ENCODE measurements at places on chromosomes 1 and 21. TPM values are rescaled to one million over a fixed set of nuclear protein-coding genes. Genes with fewer than 3 reads are reported as not detected.

- no peak for DNase-seq
These were observed 264.4 kb upstream of the VAMP3 start for GRCh38 chr1:7506454-7507284.

The CEP104 gene
- total RNA-seq = 47.7 TPM

- no peak for DNase-seq
These were observed 40.6 kb downstream of the KCNC4 start for GRCh38 chr1:110250749-110251148.

- no peak for DNase-seq
These were observed 41.0 kb downstream of the RXRG start for GRCh38 chr1:165403835-165404482.

The NR5A2 gene
- 1.8 TPM for total RNA-seq

- no peak for DNase-seq
These were observed 88.8 kb upstream of the ETS2 start for GRCh38 chr21:38716942-38717341.

The THEMIS2 gene
- total RNA-seq = 3.1 TPM

The GLIS1 gene
- total RNA-seq = not detected

DNA sequence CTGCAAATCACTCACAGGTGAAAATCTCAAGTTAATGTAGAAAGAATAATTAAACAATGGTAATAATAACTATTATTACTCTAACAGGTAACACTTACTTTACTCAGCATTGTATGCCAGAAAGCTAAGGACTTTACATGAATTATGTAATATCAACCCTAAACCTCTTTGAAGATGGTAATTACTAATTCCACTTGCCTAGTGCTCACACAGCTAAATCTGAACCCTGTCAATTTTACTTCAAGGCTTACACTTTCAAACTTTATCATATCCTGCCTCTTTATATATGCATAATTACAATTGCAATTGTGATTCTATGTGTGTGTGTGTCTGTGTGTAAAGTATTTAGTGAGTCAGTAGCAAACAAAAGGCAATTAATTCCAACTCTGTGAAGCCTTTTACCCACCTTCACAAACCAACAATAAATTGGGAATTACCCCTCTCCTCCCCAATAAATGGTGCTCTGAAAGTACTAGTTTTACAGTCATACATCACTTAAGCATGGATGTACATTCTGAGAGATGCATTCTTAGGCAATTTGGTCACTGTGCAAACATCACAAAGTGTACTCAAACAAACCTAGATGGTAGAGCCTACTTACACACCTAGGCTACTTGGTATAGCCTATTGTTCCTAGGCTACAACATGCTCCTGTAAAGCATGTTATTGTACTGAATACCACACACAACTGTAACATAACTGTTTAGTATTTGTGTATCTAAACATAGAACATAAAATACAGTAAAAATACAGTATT, 5.9 kb downstream of the ZNF644 start:
- DNase-seq = peak; percentile 91

GRCh38 chr1:232459087-232459486, 170.8 kb downstream of the SIPA1L2 start:
- DNase-seq = no peak

- DNase-seq = no peak
These were observed 89.6 kb downstream of the RERE start for GRCh38 chr1:8727809-8728213.

The GABPB2 gene
- total RNA-seq = 6.6 TPM

GRCh38 chr1:27391511-27392095, 819 bp upstream of the GPR3 start:
- DNase-seq = no peak

The CFAP141 gene
- not detected for total RNA-seq

The CD52 gene
- total RNA-seq = 1.2 TPM

- no peak for DNase-seq
These were observed 59.5 kb downstream of the DENND1B start for GRCh38 chr1:197715806-197716205.

The PERM1 gene
- 0.60 TPM for total RNA-seq

DNA sequence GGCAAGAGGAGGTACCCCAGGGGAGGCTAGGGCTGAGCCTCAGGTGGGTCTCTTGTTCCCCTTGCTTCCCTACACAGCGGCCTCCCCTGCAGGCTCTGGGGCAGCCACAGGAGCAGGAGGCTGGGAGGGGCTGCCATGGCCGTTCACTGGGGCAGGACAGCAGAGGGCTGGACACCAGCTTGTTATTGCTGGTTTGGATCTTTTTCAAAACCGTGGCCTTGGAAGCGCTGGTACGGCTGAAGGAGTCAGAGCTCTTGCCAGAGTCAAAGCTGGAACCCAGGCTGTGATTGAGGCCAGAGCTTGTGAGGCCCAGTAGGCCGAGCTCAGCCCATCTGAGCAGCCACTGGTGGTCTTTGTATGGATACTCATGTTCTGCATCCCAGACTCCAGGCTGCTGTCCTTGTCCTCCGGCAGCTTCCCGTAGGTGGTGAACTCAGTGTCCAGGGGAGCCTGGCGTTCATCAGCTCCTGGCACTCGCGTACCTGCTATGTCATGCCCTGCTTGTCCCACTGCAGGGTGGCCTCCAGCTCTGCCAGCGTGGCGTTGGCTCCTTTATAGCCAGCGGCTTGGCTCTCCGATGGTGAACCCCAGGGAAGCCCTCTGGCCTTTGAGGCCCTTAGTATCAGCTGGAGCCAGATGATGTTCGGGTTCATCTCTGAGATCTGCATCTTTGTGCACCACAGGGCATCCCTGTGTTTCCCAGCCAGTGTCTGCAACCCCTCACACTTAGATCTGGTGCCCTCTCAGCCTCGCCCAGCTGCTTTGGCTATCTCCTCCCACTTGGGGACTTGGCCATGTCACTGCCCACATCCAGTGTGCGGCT, 40.3 kb upstream of the THEM4 start:
- no peak for DNase-seq

- no peak for DNase-seq
These were observed 55.9 kb downstream of the SEC16B start for GRCh38 chr1:177913762-177914540.

The MCOLN3 gene
- total RNA-seq = 8.4 TPM

The SPRR2F gene
- total RNA-seq = not detected

DNA sequence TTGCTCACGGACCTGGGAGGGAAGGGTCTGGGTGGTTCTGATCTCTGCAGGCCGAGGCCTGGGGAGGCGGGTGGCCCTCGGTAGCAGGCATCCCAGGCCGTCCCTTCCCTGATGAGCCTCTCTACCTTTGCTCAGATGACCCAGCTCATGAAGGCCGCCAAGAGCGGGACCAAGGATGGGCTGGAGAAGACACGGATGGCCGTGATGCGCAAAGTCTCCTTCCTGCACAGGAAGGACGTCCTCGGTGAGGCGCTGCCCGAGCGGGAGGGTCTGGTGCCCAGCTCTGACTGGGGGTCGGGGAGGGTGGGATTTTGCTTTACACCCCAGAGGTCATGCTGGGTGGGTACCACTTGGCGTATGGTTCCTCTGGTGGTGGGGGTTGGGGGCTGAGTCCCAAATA, 76.5 kb downstream of the ARHGEF10L start:
- DNase-seq = no peak

The CRYZL1 gene
- 22.4 TPM for total RNA-seq

DNA sequence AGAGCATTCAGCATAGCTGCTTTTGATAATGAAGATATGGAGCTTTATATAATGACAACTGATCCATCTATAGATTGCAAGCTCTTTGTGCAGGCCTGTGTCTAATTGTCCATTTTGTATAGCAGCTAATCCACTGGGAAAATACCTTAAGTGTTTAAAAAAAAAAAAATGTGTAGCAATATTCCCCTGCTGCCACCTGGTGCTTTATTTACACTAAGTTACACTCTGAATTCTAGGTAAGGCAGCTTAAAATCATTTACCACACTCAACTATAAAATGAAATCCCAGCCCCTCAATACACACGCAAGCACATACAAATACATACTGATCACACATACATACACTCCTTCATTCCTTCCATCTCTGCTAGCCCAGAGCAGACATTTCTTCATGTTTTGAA, 49.1 kb upstream of the BCL9 start:
- no peak for DNase-seq

GRCh38 chr1:234214911-234215892, 158.1 kb upstream of the COA6 start:
- peak; percentile 78 for DNase-seq

DNA sequence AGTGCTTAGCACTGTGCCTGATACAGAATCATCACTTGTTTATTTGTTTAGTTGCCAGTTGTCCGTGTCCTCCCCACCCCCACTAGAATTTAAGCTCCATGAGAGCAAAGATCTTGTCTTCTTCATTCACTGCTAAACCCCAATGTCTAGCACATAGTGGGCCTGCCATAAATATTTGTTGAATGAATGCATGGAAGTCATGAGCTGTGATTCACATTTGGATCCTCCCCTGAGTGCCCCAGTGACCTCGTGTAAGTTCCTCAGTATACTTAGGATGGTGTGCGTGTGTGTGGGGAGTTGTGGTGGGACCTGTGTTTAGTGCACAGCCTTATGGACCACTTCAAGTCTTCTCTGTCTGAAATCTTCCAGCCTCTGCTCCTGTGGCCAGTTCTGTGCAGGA, 23.1 kb downstream of the IER5 start:
- no peak for DNase-seq

DNA sequence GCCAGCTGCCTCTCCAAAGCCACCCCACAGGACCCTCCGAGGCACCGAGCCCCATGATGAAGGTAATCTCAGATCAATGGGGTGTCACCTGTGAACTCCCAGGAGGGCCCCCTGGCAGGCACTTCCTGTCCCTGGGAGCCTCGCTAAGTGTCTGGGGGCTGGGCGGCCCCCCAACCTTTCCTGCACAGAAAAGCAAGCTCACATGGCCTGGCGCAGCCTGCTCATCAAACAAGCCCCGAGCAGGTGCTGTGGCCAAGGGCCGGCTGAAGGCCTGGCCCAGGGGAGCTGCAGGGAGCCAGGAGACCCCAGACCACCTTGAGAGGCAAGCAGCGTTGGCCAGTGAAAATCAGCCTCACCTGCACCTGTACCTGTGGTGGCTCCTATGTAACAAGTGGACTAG, 2.9 kb downstream of the RIPK4 start:
- DNase-seq = no peak

The PNRC2 gene
- 58.4 TPM for total RNA-seq

DNA sequence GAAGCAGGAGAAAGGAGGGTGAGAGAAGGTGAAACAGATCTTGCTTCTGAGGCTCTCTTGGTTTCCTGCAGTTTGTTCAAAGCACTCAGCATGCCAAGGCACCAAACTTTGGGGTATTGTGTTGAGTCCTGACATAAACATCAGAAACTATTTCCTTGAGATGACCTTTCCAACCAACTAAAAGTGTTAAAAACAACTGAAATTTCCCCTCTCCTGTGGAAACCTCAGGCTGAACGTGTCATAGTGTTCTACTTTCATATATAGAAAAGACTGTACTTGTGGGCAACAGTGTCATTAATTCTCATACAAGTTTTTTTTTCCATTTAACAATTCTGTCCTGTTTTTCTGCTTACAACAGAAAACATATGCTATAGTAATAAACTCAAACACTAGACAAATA, 6.3 kb upstream of the LYST start:
- no peak for DNase-seq

DNA sequence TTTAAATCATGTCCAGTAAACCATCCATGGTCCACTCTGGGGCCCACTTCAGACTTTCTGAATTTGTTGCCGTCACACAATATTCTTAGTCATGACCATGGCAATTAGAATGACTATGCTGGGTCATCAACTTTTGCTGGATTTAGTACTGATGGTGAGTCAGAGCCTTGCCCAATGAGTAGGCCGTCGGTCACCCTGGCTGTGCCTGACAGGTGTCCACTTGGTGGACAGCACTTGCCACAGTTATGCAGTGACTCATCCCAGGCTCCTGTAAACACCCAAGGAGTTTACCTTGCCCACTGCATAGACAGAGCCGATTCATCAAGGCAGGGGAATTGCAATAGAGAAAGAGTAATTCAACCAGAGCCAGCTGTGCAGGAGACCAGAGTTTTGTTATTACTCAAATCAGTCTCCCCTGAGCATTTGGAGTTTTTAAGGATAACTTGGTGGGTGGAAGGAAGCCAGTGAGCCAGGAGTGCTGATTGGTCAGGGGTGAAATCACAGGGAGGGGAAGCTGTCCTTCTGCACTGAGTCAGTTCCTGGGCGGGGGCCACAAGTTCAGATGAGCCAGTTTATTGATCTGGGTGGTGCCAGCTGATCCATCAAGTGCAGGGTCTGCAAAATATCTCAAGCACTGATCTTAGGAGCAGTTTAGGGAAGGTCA, 333.8 kb downstream of the PTPRU start:
- peak; percentile 88 for DNase-seq

GRCh38 chr1:185681034-185681633, 53.1 kb upstream of the HMCN1 start:
- peak; percentile 16 for DNase-seq

All from PC-9 (cell line).